HT1080 (cell line): ENCODE measurements at places on chromosomes 3 and 15. TPM values are rescaled to one million over a fixed set of nuclear protein-coding genes. Genes with fewer than 3 reads are reported as not detected.

GRCh38 chr15:45276831-45277230 is 24.8 kb downstream of the SLC28A2 start:
- DNase-seq = peak; percentile 23

DNA sequence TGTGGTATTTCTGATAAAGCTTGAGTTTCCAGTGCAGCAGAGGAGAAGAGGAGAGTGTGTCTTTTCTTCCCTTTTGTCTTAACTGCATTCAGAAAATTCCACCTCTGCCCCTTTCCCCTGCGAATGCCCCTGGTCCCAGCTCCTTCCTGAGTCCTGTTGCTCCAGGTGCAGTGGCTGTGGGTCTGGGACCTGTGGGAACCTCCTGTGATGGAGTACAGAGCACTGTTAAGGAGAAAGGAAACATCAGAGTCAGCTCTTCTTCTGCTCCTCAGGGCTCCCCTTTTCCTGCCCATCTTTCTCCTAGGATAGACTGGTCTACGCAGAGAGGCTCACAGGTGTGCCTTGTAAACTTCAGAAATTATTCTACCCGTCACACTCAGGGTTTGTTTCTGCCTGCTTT is 165.8 kb upstream of the ROPN1 start:
- DNase-seq = no peak

DNA sequence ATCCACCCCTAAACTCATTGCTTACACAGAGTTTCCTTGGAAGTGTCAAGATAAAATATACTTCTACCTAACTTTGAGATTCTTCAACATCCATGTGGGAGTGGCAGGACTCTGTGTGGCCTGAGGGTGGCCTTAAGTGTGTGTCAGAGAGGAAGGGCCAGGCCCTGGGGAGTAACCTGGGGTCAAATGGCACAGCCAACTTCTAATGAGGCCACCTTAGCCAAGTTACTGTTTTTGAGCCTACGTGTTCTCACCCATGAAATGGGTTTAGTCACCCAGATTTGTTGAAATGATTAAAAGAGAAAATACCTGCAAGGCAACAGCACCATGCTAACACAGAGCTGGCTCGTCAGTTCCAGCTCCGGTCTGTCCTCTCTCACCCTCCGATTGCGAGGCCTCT is 28.5 kb upstream of the UBE2Q2 start:
- no peak for DNase-seq

GRCh38 chr15:63232405-63232804 is 43.0 kb downstream of the RAB8B start:
- DNase-seq = peak; percentile 48

TMEM45A gene
- total RNA-seq = 0.87 and 1.4 TPM in 2 replicates

- no peak for DNase-seq
Observed at GRCh38 chr3:27428446-27428845, 55.7 kb downstream of the SLC4A7 start.

- peak; percentile 60 for DNase-seq
Observed at GRCh38 chr3:192887701-192888100, 30.0 kb downstream of the MB21D2 start.

DNA sequence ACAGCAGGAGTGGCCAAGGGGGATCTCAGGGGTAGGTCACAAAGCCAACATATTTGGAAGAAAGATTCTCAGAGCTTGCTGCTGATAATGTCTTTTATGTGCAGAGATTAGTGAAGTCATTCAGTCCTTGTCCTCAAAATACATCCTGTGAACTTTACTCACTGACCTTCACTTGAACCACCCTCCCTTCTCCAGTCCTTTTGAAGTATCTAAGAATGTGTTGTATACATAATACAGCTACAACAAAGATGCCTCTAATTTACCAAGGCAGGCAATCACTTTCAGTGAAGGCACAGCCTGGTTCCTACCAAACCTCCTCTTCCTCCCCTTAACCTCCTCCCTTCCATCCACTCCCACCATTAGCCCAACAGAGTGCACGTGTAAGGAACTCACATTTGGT is 38.3 kb downstream of the ETV5 start:
- DNase-seq = no peak

DNA sequence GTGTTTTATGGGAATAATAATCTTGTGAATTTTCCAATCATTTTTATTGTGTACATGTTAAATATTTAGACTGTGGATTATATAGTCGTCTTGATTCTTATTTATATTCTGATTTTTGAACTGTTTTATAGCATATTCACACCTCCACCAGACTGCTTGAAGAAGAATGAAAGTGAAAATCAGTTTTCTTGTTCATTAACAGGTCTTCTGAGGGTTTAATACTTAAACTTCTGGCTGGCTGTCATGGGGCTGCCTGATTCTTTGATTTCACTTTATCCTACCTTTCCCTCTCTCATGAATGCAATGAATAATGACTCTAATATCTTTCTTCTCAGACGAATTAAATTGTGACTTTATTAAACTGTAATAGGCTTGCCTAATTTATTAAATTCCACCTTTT is 56.2 kb downstream of the ATP2C1 start:
- DNase-seq = no peak

GRCh38 chr15:74857082-74857655 is 14.2 kb upstream of the ULK3 start:
- DNase-seq = no peak

- peak; percentile 82 for DNase-seq
Observed at GRCh38 chr15:88658972-88659931, 20.4 kb downstream of the ISG20 start.

- DNase-seq = no peak
Observed at GRCh38 chr15:41150279-41150678, 34.2 kb upstream of the INO80 start.

DNA sequence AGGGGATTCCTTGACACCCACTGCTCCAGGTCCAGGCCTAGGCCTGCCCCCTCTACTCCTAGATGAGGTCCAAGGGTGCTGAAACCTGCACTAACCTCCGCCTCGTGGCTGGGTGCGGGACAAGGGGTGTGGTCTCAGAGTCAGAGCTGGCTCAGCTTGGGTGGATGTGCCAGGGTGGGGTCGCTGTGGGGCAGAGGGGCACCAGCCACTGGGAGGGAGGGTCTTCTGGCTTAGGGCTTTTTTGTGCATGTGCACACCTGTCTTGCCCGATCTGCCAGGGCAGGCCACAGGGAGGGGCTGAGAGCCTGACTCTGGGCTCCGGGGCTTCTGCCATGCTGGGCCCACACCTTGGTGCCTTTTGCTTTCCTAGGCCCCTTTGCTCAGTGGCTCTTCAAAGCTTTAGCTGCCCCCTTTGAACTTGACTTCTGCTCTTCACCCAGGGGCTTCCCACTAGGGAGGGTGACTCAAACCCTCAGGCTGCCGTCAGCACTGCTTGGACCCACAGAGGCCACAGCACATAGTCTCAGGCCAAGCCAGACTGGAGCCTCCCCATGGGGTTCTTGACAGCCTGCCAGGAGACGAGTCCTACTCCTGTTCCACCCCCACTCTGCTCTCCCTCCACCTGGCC is 73.0 kb downstream of the KLF13 start:
- no peak for DNase-seq
